ENCODE measurements at places on chromosomes 3 and 15. TPM values are rescaled to one million over a fixed set of nuclear protein-coding genes. Genes with fewer than 3 reads are reported as not detected.
A peak's percentile ranks its signal among the peaks of the same experiment; 100 is the strongest.

Gene ADGRG7
- not detected for total RNA-seq

Gene MINDY4B
- not detected for total RNA-seq

Gene CEP152
- 1.8 TPM for total RNA-seq

GRCh38 chr3:83003917-83004316, 1242.5 kb upstream of the GBE1 start:
- DNase-seq = no peak
- no peaks in the 10 kb centered on the region for H3K4me1 ChIP-seq
- no peaks in the 10 kb centered on the region for H3K27me3 ChIP-seq
- H3K27ac ChIP-seq = no peak overlapping the region
- H3K4me3 ChIP-seq = no peak overlapping the region

Gene CHL1
- total RNA-seq = not detected

DNA sequence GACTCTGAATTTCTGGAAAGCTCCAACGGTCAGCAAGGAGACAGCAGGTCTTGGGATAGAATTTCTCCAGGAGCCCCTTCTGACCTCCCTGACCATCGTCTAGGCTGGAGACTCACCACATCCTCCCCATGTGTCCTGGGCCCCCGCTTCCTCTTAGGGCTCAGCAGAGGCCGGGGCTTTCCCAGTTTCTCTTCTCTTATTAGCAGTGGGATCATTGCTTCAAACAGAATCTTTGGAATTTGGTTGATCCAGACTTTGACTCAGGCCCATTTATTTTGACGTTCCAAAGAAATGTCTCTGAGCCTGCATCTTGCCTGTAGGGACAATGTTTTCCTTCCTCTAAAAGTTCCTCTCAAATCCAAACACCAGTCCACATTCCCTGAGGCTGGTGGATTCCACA, 38.4 kb upstream of the SLC6A6 start:
- no peak for DNase-seq
- H3K27ac ChIP-seq = no peak overlapping the region
- H3K4me3 ChIP-seq = no peak overlapping the region
- H3K27me3 ChIP-seq = peaks cover 11% of the 10 kb centered on the region
- no peaks in the 10 kb centered on the region for H3K4me1 ChIP-seq

DNA sequence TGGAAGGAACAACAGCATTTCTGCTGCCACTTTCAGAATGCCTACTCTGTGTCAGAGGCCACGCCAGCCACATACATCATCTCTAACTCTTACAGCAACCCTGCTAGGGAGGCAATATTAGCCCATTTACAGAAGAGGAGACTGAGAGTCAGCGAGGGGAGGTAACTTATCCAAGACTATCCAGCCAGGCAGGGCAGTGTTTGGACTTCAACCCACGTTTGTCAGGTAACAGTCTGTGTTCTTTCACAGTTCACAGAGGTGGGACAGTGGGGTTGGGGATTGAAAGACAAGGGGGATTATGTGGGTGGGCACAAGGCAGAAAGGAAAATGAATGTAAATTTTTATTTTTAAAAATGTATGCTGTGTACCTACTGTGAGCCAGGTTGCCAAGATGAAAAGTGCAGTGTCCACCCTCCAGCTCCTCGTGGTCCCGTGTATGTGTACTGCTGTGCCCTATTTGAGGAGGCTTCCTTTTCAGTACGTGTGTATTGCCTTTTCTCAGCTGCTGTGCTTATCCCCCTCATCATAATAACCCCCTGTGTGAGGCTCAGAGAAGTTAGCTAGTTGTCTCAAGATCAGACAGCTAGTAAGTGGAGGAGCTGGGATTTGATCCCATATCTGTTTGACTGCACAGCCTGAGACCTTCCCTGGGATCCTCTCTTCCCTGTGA, 16.5 kb upstream of the ATP2B2 start:
- DNase-seq = no peak
- H3K4me1 ChIP-seq = no peaks in the 10 kb centered on the region
- H3K36me3 ChIP-seq = no peaks in the 10 kb centered on the region
- H3K4me3 ChIP-seq = no peak overlapping the region

GRCh38 chr15:83094583-83094982, 12.9 kb upstream of the TM6SF1 start:
- peaks cover 16% of the 10 kb centered on the region for H3K27me3 ChIP-seq
- no peak for DNase-seq
- H3K4me3 ChIP-seq = no peak overlapping the region
- H3K4me1 ChIP-seq = no peaks in the 10 kb centered on the region
- no peaks in the 10 kb centered on the region for H3K36me3 ChIP-seq

Gene SST
- 1.6 TPM for total RNA-seq

DNA sequence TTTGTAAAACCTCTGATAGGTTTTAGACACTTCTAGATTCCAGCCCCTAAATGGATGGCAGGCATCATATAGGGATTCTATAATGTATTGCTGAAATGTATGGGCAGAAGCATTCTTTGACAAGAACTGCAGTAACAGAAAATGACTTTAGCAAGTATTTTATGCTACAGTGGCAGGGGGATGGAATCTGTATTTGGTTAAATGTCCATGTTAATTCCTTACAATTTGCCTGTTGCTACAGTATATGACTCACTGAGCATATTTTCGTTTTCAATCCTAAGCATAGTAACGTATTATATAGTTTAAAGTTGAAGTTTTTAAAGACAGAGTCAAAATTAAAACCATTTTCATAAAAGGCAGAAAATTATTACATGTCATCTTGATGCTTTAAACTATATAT, 150.1 kb downstream of the MEX3B start:
- peaks cover 10% of the 10 kb centered on the region for H3K4me1 ChIP-seq
- H3K4me3 ChIP-seq = no peak overlapping the region
- no peak for DNase-seq
- peaks cover 7% of the 10 kb centered on the region for H3K27me3 ChIP-seq

DNA sequence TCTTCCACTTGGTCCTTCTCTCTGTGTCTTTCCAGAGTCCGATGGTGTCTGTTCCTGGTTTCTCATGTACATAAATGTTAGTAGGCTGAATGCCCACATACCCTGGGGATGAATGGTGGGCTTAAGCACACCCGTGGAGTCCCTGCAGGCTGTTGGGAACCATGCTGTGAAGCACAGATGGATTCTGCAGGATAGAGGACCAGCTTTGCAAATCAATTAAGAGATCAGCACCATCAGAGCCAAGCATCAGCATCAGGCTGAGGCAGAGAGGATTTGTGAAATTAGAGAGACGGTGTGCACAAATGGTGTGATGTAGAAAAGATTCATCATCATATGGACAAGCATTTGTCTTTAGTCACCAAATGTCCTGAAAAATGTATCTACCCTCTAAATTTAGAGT, 127.1 kb downstream of the SV2B start:
- H3K27ac ChIP-seq = no peak overlapping the region
- no peak overlapping the region for H3K4me3 ChIP-seq
- H3K36me3 ChIP-seq = no peaks in the 10 kb centered on the region
- H3K4me1 ChIP-seq = no peaks in the 10 kb centered on the region
- no peak for DNase-seq
- H3K27me3 ChIP-seq = peaks cover 10% of the 10 kb centered on the region

- H3K27ac ChIP-seq = no peak overlapping the region
- peaks cover 9% of the 10 kb centered on the region for H3K27me3 ChIP-seq
- H3K36me3 ChIP-seq = no peaks in the 10 kb centered on the region
Observed at GRCh38 chr3:38599886-38600285, 49.6 kb downstream of the SCN5A start.

GRCh38 chr3:24299806-24300626, 194.6 kb downstream of the THRB start:
- peak; percentile 89 for DNase-seq
- peaks cover 22% of the 10 kb centered on the region for H3K4me1 ChIP-seq
- 0 out of 2 replicates have a peak overlapping the region, but pooled peaks have one; percentile 16 for H3K4me3 ChIP-seq
- no peaks in the 10 kb centered on the region for H3K27me3 ChIP-seq

DNA sequence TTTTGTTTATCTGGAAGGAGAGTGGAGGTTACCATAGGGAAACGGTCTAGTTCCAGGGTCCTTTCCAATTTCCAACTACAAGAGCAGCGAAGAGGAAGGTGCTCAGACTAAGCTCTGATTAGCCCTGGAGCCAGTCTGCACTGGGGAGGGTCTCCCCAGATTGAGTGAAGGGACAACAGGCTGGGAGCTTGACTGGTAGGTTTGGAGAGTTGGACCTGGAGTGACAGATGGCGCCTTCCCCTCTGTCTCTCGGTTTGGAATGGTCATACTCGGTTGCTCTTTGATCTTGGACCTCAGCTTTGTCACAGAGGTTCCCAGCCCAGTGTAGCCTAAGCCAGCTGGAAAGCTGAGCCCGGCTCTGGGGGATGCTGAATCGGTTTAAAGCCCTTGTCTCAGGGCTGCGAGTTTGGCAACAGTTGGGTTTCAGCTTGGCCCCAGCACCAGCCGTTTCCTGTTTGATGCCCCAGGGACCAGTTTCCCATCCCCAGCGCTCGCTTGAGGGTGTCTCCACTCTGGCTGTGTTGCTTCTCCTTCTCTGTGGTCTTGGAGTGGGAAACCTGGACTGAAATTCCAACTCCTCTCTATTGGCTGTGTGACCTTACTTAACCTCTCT, 53.1 kb upstream of the ULK4 start:
- peak; percentile 69 for DNase-seq
- H3K4me1 ChIP-seq = peaks cover 31% of the 10 kb centered on the region
- peak overlapping the region; percentile 42 for H3K27ac ChIP-seq

Gene GRM7
- total RNA-seq = not detected

Gene GOLGA8N
- 0.65 TPM for total RNA-seq

- H3K27ac ChIP-seq = no peak overlapping the region
- 0 out of 2 replicates have a peak overlapping the region, but pooled peaks have one; percentile 28 for H3K4me3 ChIP-seq
- H3K4me1 ChIP-seq = no peaks in the 10 kb centered on the region
- H3K27me3 ChIP-seq = no peaks in the 10 kb centered on the region
- peak; percentile 62 for DNase-seq
Observed at GRCh38 chr3:33883538-33883950, 85.1 kb downstream of the PDCD6IP start.

DNA sequence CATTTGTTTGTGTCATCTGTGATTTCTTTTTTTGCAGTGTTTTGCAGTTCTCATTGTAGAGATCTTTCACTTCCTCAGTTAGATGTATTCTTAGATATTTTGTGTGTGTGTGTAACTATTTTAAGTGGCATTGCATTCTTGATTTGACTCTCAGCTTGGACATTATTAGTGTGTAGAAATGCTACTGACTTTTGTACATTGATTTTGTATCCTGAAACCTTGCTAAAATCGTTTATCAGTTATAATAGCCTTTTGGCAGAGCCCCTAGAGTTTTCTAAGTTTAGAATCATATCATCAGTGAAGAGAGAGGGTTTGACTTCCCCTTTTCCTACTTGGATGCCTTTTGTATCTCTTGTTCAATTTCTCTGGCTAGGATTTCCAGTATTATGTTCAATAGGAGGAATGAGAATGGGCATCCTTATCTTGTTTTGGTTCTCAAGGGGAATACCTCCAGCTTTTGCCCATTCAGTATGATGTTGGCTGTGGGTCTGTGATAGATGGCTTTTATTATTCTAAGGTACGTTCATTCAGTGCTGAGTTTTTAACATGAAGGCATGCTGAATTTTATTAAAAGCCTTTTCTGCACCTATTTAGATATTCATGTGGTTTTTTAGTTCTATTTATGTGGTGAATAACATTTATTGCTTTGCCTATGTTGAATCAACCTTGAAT, 211.7 kb downstream of the MBNL1 start:
- H3K4me1 ChIP-seq = no peaks in the 10 kb centered on the region
- H3K27ac ChIP-seq = no peak overlapping the region
- DNase-seq = no peak
- no peaks in the 10 kb centered on the region for H3K36me3 ChIP-seq
- H3K4me3 ChIP-seq = no peak overlapping the region
- H3K27me3 ChIP-seq = no peaks in the 10 kb centered on the region

DNA sequence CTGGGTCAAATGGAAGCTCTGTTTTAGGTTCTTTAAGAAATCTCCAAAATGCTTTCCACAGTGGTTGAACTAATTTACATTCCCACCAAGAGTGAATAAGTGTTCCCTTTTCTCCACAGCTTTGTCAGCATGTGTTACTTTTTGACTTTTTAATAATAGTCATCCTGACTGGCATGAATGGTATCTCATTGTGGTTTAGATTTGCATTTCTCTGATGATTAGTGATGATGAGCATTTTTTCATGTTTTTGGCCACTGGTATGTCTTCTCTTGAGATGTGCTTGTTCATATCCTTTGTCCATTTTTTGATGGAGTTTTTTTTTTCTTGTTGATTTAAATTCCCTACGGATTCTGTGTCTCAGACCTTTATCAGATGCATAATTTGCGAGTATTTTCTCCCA, 745.0 kb upstream of the BCHE start:
- no peak overlapping the region for H3K27ac ChIP-seq
- H3K36me3 ChIP-seq = no peaks in the 10 kb centered on the region
- no peaks in the 10 kb centered on the region for H3K4me1 ChIP-seq
- no peak for DNase-seq

DNA sequence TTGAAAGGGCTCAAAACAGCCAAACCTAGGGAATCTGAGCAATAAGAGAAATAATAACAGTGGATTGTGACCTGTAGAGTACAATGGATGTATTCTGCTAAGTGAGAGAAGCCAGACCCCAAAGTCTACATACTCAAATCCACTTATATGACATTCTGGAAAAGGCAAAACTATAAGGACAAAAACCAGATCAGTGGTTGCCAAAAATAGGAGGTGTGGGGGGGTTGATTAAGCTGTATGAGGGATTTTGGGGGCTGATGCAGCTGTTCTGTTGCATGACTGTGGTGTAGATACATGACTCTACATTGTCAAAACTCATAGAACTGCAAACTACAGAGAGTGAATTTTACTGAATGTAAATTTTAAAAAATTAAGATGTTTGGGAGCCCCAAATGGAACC, 20.1 kb upstream of the CGNL1 start:
- H3K4me1 ChIP-seq = peaks cover 11% of the 10 kb centered on the region
- no peak for DNase-seq
- no peaks in the 10 kb centered on the region for H3K36me3 ChIP-seq
- H3K27me3 ChIP-seq = no peaks in the 10 kb centered on the region
- H3K4me3 ChIP-seq = no peak overlapping the region
- no peak overlapping the region for H3K27ac ChIP-seq

- H3K36me3 ChIP-seq = 0 out of 2 replicates have a peak, but pooled peaks cover 5% of the 10 kb centered on the region
- no peak overlapping the region for H3K27ac ChIP-seq
- H3K4me1 ChIP-seq = no peaks in the 10 kb centered on the region
- no peak overlapping the region for H3K4me3 ChIP-seq
Observed at GRCh38 chr3:47601281-47601680, 22.6 kb upstream of the CSPG5 start.

GRCh38 chr3:21825684-21826083, 74.7 kb upstream of the ZNF385D start:
- no peak overlapping the region for H3K27ac ChIP-seq
- H3K4me3 ChIP-seq = no peak overlapping the region

- H3K4me1 ChIP-seq = peaks cover 11% of the 10 kb centered on the region
- H3K4me3 ChIP-seq = no peak overlapping the region
- no peaks in the 10 kb centered on the region for H3K36me3 ChIP-seq
Observed at GRCh38 chr15:70525551-70525950, 237.8 kb downstream of the UACA start.

- no peaks in the 10 kb centered on the region for H3K4me1 ChIP-seq
- no peak overlapping the region for H3K4me3 ChIP-seq
- DNase-seq = no peak
- no peaks in the 10 kb centered on the region for H3K27me3 ChIP-seq
Observed at GRCh38 chr3:181458857-181459256, 252.9 kb upstream of the SOX2 start.

All from GM23248 (cell line).